ENCODE measurements at places on chromosomes 3 and 15.
A peak's percentile ranks its signal among the peaks of the same experiment; 100 is the strongest.

GRCh38 chr3:10520072-10520471 lies 14.7 kb upstream of the ATP2B2 start:
- no peak for DNase-seq

- no peak for DNase-seq
These were observed 43.5 kb upstream of the ETV5 start for GRCh38 chr3:186152361-186152798.

GRCh38 chr15:52422001-52422400 lies 106.7 kb downstream of the MYO5A start:
- DNase-seq = no peak

DNA sequence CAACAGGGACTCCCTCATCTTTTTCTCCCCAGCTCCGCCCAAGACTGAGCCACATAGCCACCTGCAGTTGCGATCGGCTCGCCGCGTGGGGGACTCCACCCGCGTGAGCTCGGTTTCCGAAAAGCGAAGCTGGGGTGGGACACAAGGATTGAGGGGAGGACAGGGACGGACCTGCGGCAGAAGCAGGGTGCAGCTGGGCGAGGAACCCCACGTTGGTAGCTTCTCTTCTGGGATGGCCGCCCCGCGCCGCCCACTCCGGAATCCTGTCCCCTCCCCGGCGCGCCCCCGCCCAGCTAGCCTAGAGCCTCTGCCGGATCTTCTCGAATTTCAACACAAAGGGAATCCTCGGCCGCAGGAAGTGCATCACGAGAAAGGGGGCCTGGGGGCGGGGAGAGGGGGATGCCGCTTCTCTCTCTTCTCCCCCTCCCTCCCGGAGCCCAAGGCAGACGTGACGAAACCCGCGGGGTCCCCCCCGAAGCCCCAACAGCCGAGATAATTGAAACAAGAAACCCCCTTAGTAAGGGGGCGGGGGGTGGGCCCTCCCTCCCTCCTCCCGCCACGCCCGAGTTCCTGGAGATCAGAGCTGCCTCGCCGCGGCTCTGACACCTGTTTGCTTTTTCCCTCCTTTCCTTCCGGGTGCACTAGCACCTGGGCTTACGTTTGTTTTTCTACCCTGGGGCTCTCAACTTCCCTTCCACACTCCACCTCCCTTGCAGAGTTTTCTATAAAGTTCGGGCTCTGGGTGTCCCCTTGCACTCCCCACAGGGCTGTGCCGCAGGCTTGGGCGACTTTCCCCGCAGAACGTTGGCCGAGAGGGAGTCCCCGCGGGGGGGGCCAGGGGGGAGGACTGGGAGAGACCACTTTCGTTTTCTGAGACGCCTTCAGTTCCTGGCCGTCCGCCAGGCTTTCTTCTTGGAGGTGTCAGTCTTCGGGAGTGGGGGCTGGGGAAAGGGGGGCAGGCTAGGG lies 1.3 kb upstream of the KCNH8 start:
- DNase-seq = peak; percentile 35

GRCh38 chr3:102089239-102089638 lies 239.9 kb downstream of the NFKBIZ start:
- DNase-seq = no peak

- no peak for DNase-seq
These were observed 53.2 kb upstream of the PPARG start for GRCh38 chr3:12235691-12236090.

DNA sequence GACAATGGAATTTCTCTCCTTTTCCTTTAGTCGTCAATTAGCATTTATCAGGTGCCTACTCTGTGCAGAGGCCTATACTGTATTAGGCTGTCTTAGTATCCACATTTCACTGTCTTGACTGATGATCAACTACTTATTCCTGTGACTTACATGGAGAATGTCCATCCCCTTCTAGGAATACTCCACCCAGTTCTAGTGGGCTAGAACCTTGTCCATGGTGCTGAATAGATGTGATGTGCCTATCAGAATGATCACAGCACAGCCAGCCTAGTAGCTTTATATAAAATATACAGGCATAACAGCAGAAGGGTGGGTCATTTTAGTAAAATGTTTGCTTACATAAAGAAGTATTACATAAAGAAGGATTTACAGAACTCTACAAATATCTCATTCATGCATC lies 621.4 kb downstream of the PDCD6IP start:
- no peak for DNase-seq

DNA sequence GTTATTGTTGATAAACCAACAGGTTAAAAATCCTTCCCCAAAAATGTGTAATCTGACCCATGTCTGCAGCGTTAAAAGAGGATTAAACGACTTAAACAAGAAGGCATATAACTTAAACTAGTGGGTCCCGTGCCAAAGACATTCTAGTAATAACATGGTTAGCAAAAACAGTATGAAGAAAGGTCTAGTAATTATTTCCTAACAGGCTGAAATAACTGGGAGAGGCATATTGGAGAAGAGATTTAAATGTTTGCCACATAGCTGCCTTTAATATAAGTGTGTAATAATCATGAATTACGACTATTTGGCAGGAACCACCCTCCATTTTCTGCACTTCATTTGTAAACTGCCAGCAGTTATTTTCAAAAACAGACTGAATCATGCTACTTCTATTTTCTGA lies 67.7 kb upstream of the CSPG5 start:
- no peak for DNase-seq

GRCh38 chr3:14430053-14430452 lies 27.6 kb downstream of the SLC6A6 start:
- no peak for DNase-seq

GRCh38 chr15:82808634-82809041 lies 790 bp upstream of the WHAMM start:
- no peak for DNase-seq
